ENCODE measurements at places on chromosomes 4 and X.

DNA sequence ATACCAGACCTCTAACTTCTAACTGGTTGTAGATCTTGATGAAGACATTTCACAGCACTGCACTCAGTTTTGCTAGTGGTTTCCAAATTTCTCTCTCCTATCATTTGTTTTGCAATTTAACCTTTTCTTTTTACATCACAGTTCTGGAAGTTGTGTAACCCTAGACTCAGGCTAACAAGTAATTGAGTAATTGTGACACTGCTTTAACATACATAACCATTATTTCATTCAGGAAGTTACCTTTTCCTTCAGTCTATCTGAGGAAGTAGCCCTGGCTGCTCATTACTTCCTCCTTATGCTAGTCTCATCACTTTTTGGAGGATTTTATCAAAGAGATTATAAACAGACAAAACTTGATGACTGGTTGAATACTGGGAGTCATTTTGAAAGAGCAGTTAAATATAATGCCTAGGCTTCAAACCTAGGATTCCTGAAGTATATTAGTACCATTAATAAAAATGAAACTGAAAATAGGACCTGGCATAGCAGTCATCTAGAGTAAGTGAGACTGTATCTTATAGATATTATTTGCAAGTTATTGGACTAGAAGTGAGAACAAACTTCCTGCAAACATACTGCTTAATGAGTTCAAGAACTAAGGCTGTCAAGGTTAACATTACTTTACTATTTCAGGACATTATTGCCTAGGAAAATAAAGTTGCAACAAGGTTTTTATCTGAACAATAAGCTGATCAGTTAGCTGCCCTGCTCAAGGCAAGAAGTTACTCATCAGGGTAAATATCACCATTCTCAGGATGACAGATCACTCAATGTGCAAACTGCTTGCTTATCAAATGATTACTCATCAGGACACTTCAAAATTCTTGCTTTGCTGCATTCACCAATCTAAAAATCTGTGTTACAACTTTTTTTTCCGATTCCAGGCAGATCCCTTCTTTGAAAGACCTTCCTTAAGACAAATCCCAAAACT, 25.6 kb upstream of the TEX13C start:
- DNase-seq = no peak

DNA sequence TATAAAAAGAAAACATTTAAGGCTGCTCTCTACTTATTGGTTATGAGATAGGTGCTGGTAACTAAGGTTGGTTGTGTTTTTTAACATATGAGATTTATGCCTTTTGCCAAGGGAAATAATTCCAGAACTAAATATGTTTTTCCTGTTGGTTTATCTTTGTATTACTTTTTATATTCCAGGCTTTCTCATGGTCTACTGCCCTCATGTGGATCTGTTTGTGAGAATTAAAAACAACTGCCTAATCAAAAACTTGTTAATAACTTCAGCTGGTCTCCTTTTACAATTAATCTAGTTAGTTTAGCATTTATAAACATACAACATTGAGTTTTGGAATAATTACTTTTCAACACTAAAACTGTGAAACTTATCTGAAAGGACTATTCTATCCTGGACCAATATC, 1208.3 kb downstream of the ADGRL3 start:
- no peak for DNase-seq

DNA sequence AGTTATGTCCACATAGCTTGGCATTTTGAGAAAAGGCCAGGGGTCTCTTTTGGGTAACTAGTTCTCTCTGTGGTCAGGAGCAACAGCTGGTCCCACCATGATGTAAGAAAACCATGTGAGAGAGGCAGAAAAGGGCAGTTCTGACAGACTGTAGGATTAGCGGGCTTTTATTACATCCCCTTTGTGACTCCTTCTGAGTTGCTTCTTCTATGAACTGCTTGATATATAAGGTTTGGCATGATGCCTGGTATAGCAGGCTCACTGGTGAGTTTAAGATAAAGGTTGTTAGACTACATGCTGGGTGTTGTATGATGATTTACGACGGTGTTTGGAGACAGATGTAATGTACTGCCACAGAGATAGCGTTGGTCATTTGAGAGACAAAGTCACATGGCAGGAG, 2308.1 kb upstream of the AGA start:
- no peak for DNase-seq

- no peak for DNase-seq
Measured at GRCh38 chrX:130531066-130531465, 129.3 kb downstream of the RBMX2 start.

DNA sequence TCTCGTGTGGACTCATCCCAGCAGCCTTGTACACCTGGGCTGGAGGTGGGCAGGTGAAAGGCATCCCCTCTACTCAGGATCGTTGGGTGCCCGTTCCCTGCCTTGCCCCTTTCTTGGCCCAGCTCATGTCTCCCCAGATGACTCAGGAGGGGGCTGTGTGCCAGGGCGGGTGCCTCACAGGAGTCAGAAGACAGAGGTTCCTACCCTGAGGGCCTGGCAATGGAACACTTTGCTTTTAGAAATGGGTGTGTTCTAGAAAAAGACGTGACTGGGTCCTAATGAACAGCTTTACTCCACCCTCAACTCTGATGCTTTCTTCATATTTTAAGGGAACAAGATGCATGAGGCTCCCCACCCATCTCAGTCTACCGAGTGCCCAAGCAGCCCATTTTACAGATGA, 22.5 kb upstream of the TRIM2 start:
- DNase-seq = no peak

- no peak for DNase-seq
Measured at GRCh38 chrX:153935326-153935851, 552 bp upstream of the NAA10 start.

DNA sequence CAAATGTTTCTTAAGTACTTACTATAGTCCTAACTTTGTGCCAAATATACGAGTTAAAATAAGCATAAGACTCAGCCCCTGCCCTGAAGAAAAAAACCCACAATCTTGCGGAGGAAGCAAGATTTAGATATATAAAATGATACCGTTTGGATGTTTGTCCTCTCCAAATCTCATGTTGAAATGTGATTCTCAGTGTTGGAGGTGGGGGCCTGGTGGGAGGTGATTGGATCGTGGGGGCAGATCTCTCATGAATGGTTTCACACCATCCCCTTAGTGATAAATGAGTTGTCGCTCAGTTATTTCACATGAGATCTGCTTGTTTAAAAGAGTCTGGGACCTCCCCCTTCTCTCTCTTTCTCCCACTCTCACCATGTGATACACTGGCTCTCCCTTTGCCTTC, 28.7 kb downstream of the EFHC2 start:
- DNase-seq = no peak

DNA sequence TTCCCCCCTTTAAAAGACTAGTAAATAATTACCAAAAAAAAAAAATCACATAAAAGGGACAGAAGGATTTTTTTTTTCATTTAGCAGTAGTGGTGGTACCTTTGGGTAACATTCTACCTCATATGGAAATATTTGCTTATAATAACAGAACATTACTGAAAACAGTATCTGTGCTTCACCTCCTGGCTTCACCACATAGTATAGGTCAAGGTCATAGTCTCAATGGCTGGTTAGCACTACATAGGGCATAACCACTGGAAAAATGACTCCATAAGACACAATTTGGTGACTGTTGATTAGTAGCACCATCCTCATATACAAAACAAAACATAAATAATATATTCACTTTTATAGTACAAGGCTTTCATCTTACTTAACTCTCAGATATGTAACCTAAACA, 34.7 kb downstream of the MANBA start:
- no peak for DNase-seq

GRCh38 chr4:151664289-151664688, 96.5 kb downstream of the GATB start:
- DNase-seq = no peak

DNA sequence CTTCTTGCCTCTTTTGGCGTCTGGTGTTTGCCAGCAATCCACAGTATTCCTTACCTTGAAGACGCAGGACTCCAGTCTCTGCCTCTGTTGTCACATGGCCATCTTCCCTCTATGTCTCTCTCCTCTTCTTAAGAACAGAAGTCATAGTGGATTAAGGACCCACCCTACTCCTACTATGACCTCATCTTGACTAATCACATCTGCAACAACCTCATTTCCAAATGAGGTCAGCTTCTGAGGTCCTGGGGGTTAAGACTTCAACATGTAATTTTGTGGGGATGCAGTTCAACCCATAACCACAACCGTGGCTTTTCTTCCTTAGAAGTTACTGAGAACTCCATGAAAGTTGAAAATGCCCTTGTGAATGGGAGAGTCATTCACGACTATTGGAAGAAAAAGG, 23.3 kb downstream of the TLR8 start:
- DNase-seq = peak; percentile 70

GRCh38 chr4:169945636-169946035, 80.6 kb downstream of the MFAP3L start:
- DNase-seq = no peak

GRCh38 chr4:165351359-165352130, 24.1 kb downstream of the MSMO1 start:
- no peak for DNase-seq

DNA sequence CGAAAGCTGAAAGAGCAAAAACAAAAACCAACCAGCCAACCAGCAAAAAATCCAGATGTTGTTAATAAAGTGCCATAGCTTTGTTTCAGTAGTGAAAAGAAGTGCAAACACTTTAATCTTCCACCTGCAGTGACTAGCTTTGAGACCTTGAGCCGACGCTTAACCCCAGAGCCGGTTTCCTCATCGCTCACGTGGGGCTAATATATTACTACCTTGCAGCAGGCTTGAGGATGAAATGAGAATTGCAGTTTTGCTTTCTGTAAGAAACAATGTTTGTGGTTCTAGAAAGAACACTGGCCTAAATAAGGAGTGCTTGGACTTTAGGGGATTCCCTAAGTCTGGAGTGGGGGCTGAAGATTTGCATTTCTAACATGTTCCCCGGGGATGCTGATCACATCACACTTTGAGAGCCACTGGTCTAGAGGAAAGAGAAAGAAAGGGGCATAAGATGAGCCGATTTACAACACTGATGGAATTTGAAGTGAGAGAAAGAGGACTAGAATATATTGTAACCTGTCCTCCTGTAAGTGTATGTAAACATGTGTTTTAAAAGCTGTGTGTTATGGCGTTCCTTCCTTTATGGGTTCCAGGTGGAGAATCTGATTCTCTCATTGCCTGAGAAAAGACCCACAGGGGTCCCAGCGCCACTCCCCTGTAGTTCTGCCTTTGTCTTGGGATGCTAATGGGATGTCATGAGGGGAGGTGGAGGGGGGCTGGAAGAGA, 1.4 kb downstream of the FGF2 start:
- peak; percentile 72 for DNase-seq

GRCh38 chr4:2832981-2833670, 10.5 kb upstream of the ADD1 start:
- DNase-seq = no peak

GRCh38 chr4:2754848-2755819, 1.0 kb downstream of the TNIP2 start:
- no peak for DNase-seq

DNA sequence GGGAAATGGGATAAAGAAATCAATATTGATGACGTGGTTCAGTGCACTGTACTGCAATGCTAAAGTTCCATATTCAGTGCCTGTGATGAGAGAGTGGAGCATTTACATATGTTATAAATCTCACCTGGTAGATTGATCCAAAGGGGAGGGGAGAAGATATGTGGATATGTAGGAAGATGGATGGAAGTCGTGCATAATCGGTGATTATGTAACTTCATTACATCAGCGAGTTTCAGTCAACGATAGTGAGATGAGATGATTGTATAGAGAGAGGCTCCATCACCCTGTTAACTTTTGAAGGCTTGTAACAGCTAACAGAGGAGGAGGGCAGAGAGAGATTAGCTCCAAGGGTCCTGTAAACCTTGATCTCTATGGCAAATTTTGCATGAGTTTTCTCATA, 1.8 kb downstream of the IL1RAPL1 start:
- no peak for DNase-seq

GRCh38 chrX:20857746-20858145, 516.5 kb upstream of the CNKSR2 start:
- peak; percentile 55 for DNase-seq

DNA sequence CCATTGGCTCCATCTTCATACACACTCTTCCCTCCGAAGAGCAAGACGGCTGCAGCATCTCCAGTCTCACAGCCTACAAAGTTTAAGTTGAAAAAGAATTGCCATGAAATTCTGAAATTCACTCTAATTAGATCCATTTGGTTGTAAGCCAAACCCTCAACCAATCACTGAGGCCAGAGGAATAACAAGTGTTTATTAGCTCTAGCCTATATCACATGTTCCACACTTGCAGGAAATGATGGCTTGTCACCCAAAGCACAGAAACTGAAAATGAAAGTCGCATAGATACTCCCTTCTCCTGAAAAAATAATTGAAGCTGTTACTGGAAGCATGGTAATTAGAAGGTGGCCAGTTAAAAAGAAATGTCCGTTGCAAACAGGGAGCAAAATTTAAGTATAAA, 1071.8 kb downstream of the CCSER1 start:
- no peak for DNase-seq

- DNase-seq = peak; percentile 88
Measured at GRCh38 chr4:155966731-155967395, 13.2 kb upstream of the CTSO start.

All from fibroblast of mammary gland (primary cell).